ENCODE measurements at places on chromosomes 5 and 9. TPM values are rescaled to one million over a fixed set of nuclear protein-coding genes. Genes with fewer than 3 reads are reported as not detected.

The KIF27 gene
- total RNA-seq, result 1.8 TPM

The RALGPS1 gene
- 19.2 TPM for total RNA-seq

The ZNF354B gene
- 8.5 TPM for total RNA-seq

The QRFP gene
- total RNA-seq, result not detected

The TMEM174 gene
- total RNA-seq, result not detected

The PCDHA13 gene
- total RNA-seq, result not detected

The MZB1 gene
- not detected for total RNA-seq

The MAP1B gene
- 2.2 TPM for total RNA-seq

The GM2A gene
- 125 TPM for total RNA-seq

The ACOT12 gene
- total RNA-seq, result not detected

The ARHGEF37 gene
- 14.7 TPM for total RNA-seq

The PCDHGA11 gene
- 3.3 TPM for total RNA-seq

The PCDHGA12 gene
- 4.7 TPM for total RNA-seq

The ADGRV1 gene
- total RNA-seq, result 0.49 TPM

The SGCD gene
- total RNA-seq, result not detected

The CYLC2 gene
- total RNA-seq, result not detected

The CDHR2 gene
- total RNA-seq, result not detected

The OR13C4 gene
- not detected for total RNA-seq

The SPINK4 gene
- not detected for total RNA-seq

The GADD45G gene
- 0.28 TPM for total RNA-seq

The SREK1 gene
- 20.1 TPM for total RNA-seq

The SHOC1 gene
- 0.19 TPM for total RNA-seq

The SOHLH1 gene
- total RNA-seq, result not detected

The PCDHB12 gene
- total RNA-seq, result 0.05 TPM

The SMU1 gene
- 17.0 TPM for total RNA-seq

The FOXD4L3 gene
- total RNA-seq, result not detected

The C7 gene
- not detected for total RNA-seq

The PRRT1B gene
- total RNA-seq, result not detected

The IL17B gene
- 0.63 TPM for total RNA-seq

The KCNN2 gene
- not detected for total RNA-seq

Data from airway epithelial cell (primary cell).